ENCODE measurements at places on chromosomes 7 and 10. TPM values are rescaled to one million over a fixed set of nuclear protein-coding genes. Genes with fewer than 3 reads are reported as not detected.

Gene CRYGN
- total RNA-seq, result not detected

Gene PDE1C
- total RNA-seq, result 5.6 TPM

Gene GSDME
- 32.0 TPM for total RNA-seq

Gene APBB1IP
- 11.1 TPM for total RNA-seq

Gene EIF4H
- total RNA-seq, result 296 TPM

Gene CALCR
- total RNA-seq, result not detected

Gene GIMAP2
- not detected for total RNA-seq

Gene OR6B1
- not detected for total RNA-seq

Gene SLC26A3
- total RNA-seq, result not detected

Gene SYT15
- 2.7 TPM for total RNA-seq

Gene FAM25C
- 4.7 TPM for total RNA-seq

Gene ZNF853
- total RNA-seq, result 1.9 TPM

Gene VWDE
- total RNA-seq, result 0.31 TPM

Gene SPDYE1
- total RNA-seq, result not detected

Gene CDHR3
- 6.0 TPM for total RNA-seq

Gene WIPF3
- total RNA-seq, result 0.53 TPM

Gene PTPRE
- 3.0 TPM for total RNA-seq

Gene PGAM2
- total RNA-seq, result not detected

Gene CTAGE4
- total RNA-seq, result not detected

Gene MACC1
- total RNA-seq, result not detected

Gene HABP2
- total RNA-seq, result 0.07 TPM

Gene SKIDA1
- 1.6 TPM for total RNA-seq

Gene AGR2
- total RNA-seq, result 161 TPM

Gene C10orf67
- total RNA-seq, result 0.10 TPM

Gene ANXA7
- 115 TPM for total RNA-seq

Gene AEBP1
- total RNA-seq, result not detected

Gene HOXA5
- 6.6 TPM for total RNA-seq

Gene PRTFDC1
- total RNA-seq, result 16.0 TPM

Gene EIF5AL1
- 3.8 TPM for total RNA-seq

Gene UTF1
- 0.16 TPM for total RNA-seq

Gene ATP6V0A4
- total RNA-seq, result 0.26 TPM

Gene NOS3
- 0.34 TPM for total RNA-seq

Gene NME8
- not detected for total RNA-seq

Gene LDB3
- not detected for total RNA-seq

Gene SRRM3
- 5.6 TPM for total RNA-seq

Gene PSAP
- total RNA-seq, result 910 TPM

Gene EGFR
- 139 TPM for total RNA-seq

Gene CCL24
- not detected for total RNA-seq

Gene CALHM3
- 0.63 TPM for total RNA-seq

Gene PRLHR
- total RNA-seq, result not detected

Gene ERVW-1
- not detected for total RNA-seq

Gene MET
- 103 TPM for total RNA-seq

Gene HOXA7
- total RNA-seq, result 5.1 TPM

Gene GIMAP5
- not detected for total RNA-seq

Gene HOXA6
- 1.9 TPM for total RNA-seq

Gene SPDYE11
- not detected for total RNA-seq

Gene TAS2R41
- not detected for total RNA-seq

Gene DGKI
- 0.31 TPM for total RNA-seq

Gene CAV2
- 157 TPM for total RNA-seq

Gene ASAH2
- 1.8 TPM for total RNA-seq
